CMK (cell line): ENCODE measurements at places on chromosomes 13 and 19.

DNA sequence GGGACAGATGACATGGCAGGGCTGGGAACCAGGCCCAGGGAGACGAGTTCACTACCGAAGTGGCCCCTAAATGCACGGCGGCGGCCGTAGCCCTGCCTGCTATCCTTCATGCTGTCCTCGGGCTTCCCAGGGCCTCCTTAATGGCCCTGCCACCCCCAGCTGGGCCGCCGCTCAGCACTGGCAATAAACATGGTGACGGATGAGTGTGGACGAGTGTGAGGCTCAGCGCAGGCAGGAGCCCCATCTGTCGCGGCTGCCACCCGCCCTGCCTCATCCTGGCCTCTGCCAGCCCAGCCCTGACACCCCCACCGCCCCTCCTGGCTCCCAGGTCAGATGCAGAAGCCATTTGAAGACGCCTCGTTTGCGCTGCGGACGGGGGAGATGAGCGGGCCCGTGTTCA, 13.6 kb downstream of the PIN1 start:
- no peak for DNase-seq

DNA sequence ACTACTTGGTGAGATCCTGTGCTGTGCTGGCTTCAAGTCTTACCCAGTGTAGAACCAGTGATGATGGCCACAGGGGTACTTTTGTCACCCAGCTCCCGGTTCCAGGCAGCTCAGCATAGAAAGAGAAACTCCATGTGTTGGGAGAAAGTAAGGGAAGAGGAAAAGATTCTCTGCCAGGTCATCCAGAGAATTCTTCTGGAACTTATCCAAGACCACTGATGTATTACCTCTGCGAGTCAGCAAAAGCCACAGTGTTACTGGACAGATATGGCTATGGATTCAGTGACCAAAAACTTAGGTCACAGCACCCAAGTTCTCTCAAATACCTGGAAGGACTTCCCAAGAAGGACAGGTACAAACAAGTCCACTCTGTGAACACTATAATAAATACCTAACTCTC, 399.5 kb upstream of the MIR17HG start:
- no peak for DNase-seq

GRCh38 chr13:90420683-90421082, 926.8 kb upstream of the MIR17HG start:
- DNase-seq, result no peak

GRCh38 chr19:15328312-15328711, 4.0 kb downstream of the BRD4 start:
- no peak for DNase-seq

- no peak for DNase-seq
Observed at GRCh38 chr19:46351241-46352041, 4.6 kb downstream of the PPP5C start.

DNA sequence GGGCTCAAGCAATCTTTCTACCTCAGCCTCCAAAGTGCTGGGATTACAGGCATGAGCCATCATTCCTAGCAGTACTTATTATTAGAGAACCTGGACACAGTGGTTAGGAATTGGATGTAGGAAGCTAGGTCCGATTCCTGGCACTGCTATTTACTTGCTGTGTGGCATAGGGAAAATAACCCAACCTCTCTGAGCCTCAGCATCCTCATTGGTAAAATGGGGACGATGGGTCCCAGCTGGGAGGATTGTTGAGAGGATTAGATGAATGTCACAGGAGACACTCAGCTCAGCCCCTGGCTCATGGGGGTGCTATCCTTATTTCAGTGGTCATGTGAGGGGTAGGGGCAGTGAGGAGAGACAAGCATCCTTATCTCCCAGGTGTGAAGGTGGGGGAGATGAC, 6.8 kb upstream of the PEPD start:
- DNase-seq, result no peak

- DNase-seq, result no peak
Observed at GRCh38 chr19:50361290-50362029, 4.0 kb downstream of the NAPSA start.

DNA sequence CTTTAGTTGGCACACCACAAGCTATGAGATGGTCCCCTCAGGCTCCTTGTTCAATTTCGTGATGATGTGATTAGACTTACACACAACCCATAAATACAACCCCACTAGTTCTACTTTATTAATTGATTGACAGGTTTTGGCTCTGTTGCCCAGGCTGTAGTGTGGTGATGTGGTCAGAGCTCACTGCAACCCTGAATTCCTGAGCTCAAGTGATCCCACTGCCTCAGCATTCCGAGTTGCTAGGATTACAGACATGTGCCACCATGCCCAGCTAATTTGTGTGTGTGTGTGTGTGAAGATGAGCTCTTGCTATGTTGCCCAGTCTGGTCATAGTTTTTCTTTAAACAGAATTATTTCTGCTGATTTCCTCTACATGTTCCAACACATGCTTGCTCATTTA, 17.5 kb upstream of the HTR2A start:
- DNase-seq, result no peak

DNA sequence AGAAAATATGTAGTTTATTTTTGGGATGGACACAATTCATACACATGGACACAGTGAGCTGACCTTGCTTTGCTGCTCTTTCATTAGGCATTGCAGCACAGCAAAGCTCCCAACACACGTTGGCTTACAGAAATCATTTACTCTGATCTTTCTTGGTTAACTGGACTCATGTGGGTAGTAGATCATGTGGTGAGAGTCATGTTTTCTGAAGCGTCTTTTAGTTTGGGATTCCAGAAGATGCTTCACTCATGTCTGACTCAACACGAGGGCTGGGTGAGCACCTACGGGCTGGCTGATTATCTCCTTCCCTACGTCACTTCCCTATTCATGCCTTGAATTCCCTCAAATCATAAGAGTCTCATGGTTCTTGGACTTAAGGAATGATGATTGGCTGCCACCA, 12.1 kb upstream of the LGALS16 start:
- DNase-seq, result no peak

- no peak for DNase-seq
Observed at GRCh38 chr19:3499738-3500428, 591 bp downstream of the DOHH start.

- DNase-seq, result no peak
Observed at GRCh38 chr13:73715114-73715910, 418.9 kb downstream of the KLF12 start.

GRCh38 chr13:85277748-85278147, 521.5 kb downstream of the SLITRK6 start:
- no peak for DNase-seq

DNA sequence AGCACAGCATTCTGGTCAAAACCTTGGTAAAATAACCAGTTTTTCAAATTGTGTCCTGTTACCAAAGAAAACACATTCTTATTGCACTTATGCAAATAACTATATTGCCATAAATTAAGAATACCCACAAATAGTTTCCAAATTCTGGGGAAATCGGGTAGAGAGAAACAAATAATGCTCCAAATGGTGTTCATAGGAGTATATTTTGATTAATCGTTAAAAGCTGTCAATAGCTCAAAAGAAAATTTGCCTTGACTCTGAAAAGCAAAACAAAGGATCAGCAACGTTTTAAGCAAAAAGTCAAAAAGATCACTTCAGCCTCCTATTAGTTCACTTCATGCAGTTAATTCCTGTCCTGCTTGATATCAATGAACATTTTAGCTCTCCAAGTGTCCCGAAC, 22.2 kb upstream of the CEACAM21 start:
- DNase-seq, result no peak

- DNase-seq, result no peak
Observed at GRCh38 chr13:83274679-83275078, 607.6 kb downstream of the SLITRK1 start.

DNA sequence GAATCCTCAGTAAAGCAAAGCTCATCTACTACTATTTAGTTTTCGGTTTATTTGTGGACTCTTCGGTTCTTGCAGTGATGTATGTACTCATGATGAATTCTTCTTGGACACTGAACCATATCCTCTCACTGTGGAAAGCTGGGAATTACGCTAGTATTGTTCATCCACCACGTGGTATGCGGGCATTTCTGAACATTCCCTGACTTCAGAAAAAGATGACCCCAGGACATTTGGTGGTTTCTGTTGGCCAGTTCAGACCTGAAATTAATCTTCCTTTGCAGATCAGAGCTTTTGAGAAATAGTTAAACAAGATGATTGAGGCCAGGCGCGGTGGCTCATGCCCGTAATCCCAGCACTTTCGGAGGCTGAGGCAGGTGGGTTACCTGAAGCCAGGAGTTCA, 25.3 kb upstream of the FBN3 start:
- no peak for DNase-seq

GRCh38 chr13:112674412-112675365, 15.1 kb upstream of the ATP11A start:
- no peak for DNase-seq

GRCh38 chr19:18057557-18057956, 29.2 kb downstream of the IL12RB1 start:
- DNase-seq, result no peak

DNA sequence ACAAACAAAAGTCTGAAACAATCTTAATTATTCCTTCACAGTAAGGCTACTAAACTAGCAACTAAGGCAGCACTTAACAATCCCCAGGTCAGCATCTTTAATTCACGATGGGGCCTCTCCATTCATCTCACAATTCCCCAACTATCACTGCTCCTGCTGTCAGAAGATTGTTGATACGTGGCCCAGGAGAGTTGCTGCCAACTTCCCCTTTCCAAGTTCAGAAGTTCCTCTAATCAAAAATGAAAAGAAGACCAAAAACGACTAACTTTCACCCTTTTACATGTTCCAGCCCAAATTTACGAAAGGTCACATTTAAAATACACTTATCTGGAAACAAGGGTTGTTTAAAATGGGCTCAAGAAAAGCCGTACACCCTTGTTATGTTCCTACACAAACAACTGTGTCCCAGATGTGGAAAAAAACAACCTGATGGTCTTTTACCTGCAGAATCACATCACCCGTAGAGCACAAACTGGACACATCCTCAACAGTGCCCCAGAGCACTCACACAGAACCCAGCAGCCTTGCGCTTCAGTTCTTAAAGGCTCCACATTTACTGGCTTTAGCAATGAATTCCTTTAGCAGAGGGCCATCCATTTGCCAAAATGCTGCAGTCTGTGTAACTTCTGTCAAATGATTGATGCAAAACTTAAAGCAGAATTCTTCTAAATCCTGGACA, 38.0 kb downstream of the PHF11 start:
- no peak for DNase-seq

GRCh38 chr13:26983543-26984320, 187.9 kb downstream of the USP12 start:
- no peak for DNase-seq

DNA sequence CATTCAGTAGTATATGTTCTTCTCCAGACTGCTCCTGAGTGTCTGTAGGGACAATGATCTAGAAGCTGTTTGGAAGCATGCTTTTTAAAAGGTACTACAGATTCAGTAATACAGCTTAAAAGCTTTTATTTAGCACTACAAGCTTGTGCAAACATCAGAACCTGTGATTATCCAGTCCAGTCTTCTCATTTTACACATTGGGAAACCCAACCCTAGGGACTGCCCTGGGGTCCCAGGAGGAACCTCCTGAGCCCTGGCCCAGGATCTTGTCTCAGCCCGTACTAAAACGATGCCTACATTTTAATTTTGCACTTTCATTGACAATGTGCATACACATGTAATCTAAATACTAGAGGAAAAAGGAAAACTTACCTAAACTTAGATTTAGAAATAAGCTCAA, 12.5 kb downstream of the DOCK9 start:
- no peak for DNase-seq

GRCh38 chr13:33445024-33445423, 159.5 kb upstream of the STARD13 start:
- no peak for DNase-seq

DNA sequence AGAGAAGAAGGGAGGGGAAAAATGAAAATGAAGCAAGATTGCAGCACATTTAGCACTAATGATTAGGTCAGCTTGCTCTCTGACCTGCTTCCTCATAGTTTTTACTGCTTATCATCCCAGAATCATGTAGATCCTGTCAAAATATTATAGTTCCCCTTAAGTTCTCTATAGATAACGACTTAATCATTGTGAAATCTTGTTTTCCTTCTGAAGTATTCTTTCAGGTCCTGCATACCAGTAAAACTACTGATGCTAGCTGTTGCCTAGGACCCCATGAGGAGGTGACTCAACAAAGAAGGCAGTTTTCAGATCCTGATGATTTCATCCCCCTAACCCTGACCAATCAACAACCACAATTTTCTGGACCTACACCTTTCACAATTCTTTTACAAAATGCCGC, 1131.7 kb downstream of the SLITRK5 start:
- DNase-seq, result no peak

DNA sequence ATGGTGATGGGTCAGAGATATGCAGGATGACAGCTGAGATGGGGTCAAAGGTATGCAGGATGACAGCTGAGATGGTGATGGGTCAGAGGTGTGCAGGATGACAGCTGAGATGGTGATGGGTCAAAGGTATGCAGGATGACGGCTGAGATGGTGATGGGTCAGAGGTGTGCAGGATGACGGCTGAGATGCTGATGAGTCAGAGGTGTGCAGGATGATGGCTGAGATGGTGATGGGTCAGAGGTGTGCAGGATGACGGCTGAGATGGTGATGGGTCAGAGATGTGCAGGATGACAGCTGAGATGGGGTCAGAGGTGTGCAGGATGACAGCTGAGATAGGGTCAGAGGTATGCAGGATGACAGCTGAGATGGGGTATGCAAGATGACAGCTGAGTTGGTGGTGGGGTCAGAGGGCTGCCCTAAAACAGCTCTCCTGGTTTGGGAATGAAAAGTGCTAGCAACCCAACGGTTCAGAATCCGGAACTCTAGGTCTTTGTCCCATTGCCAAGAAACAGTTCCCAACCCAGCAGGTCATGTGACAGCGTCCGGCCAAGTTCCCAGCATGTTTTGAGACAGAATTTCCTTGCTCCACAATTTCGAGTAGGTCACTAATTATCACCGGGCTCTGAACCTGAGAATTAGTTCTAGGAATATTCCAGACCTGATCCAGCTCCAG, 3.2 kb downstream of the SELENOW start:
- no peak for DNase-seq

DNA sequence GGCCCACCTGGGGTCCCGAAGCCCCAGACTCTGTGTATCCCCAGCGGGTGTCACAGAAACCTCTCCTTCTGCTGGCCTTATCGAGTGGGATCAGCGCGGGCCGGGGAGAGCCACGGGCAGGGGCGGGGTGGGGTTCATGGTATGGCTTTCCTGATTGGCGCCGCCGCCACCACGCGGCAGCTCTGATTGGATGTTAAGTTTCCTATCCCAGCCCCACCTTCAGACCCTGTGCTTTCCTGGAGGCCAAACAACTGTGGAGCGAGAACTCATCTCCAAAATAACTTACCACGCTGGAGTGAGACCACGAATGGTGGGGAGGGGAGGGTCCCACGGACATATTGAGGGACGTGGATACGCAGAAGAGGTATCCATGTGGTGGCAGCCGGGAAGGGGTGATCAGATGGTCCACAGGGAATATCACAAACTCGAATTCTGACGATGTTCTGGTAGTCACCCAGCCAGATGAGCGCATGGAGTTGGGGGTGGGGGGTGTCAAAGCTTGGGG, 1.0 kb upstream of the ICAM5 start:
- peak; percentile 74 for DNase-seq

DNA sequence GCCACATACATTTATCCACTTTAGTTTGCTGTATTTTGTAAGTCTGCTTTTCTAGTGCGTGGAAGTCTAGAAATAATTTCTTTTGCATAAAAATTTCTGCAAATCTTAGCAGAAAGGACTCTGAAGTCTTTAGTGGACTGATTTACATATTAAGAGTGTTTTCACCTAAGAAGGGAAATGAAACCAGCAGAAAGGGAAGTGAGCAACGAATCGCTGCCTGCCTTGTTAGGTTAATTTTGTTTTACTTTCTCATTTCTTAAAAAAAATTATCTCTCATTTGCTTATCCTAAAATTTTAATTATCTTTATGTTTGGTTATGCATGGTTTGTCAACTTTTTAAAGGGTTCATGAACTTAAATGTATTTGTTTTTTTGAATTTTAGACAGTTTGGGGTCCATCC, 767 bp upstream of the GPR18 start:
- no peak for DNase-seq

GRCh38 chr19:42199440-42200115, 17.9 kb downstream of the DEDD2 start:
- DNase-seq, result peak; percentile 96
